ENCODE measurements at places on chromosomes 16 and 17.

DNA sequence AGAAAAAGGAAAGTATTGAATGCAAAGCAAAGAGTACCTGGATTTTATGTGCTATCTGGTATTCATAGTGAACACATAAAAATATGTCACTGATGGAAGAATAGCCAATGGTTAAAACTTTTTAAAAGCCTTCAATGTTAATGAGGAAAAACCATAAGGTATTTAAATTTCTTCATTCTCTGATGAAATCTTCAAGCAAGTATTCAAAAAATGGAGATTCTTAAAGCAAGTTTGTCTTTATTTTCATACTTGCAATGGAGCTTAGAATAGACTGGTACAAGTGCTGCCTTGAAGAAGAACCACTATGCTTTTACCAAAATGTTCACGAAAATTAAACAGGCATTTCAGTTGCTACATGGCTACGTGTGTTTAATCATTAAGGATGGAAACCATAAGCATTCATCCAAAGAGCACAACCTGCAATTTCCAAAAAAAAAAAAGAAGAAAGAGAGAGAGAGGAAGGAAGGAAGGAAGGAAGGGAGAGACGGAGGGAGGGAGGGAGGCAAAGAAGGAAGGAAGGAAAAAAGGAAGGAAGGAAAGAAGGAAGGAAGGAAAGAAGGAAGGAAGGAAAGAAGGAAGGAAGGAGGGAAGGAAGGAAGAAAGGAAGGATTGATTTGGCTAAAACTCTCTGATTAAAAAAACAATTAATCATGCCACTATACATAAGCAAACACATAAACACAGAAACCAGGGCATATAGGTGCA lies 17.6 kb downstream of the HS3ST3A1 start:
- no peak for DNase-seq

GRCh38 chr17:27983853-27984252 lies 58.6 kb upstream of the NLK start:
- DNase-seq: no peak

DNA sequence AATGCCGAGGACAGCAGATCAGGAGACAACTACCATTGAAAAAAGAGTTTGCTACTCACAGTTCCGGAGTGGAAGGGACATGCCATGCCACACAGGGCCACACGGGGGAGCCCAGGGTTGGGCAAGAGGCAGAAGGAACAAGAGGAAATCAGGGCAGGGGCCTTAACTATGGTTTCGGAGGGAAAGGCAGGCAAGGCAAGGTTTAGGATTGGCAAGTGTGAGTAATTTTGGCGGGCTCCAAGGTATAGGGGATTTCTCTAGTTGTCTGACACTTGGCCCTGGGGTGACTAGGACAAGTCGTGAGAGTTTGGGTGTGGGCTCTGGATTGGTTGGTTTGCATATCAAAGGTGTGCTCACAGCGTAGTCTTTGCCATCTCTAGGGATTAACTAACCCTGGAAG lies 27.0 kb upstream of the NTN1 start:
- peak; percentile 72 for DNase-seq

DNA sequence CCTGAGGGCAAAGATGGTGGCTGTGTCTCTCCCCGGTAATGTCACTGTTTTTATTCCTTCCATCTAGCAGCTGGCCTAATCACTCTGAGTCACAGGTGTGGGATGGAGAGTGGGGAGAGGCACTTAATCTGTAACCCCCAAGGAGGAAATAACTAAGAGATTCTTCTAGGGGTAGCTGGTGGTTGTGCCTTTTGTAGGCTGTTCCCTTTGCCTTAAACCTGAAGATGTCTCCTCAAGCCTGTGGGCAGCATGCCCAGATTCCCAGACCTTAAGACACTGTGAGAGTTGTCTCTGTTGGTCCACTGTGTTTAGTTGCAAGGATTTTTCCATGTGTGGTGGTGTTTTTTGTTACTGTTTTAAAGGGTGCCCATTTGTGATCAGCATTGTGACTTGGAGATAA lies 5.5 kb upstream of the RAPGEFL1 start:
- no peak for DNase-seq

DNA sequence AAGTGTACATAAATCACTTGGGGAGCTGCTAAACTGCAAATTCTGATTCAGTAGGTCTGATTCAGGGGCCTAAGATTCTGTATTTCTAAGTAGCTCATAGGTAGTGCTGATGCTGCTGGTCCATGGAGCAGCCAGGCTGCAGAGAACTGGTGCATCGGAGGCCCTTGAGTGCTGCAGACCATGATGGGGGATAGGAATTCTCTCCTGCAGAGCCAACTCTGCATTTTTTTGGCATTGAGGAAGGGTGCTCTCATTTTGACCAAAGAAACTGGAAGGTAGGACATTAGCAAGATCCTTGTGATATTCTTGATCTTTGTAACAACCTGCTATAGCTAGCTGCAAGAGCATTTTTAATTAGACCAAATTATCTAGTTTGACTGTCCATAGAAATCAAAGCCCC lies 4.7 kb downstream of the HOXB2 start:
- DNase-seq: no peak

GRCh38 chr16:19688396-19689024 lies 29.5 kb downstream of the KNOP1 start:
- no peak for DNase-seq

All from activated T-cell treated with anti-CD3 and anti-CD28 coated beads, Interleukin-2, amount 50 U/mL, for 1 hour (primary cell).